T-cell (primary cell): ENCODE measurements at places on chromosomes 16 and 17.

DNA sequence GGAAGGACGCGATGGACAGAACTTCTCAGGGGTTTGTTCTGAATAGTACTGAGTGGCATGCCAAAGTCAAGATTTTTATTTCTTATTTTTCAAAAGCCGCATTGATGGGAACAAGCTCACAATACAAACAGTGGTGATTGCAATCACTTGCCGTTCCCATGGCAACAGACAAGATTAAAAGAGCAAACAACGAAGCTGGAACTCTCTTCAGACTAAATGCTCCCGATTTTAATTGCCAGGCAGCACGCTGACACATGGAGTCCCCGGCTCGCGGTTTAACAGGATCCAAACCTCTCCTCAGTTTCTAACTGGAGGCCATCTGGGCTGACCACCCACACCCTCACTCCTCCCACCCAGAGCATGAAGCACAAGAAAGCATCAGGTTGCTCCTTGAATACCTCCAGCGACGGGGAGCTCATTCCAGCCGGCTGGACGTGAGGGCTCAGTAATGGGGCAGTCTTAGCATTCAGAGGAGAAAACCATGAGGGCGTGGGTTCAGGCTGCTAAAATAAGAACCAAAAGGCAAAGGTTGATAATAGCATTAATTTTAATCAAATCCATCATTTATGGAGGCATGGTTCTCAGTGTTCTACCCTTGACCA, 41.5 kb downstream of the AIPL1 start:
- H3K4me1 ChIP-seq = no peaks in the 10 kb centered on the region
- no peak overlapping the region for H3K4me3 ChIP-seq
- H3K27me3 ChIP-seq = no peaks in the 10 kb centered on the region
- no peak overlapping the region for H3K27ac ChIP-seq

- peaks cover 30% of the 10 kb centered on the region for H3K4me1 ChIP-seq
- DNase-seq = no peak
- H3K36me3 ChIP-seq = no peaks in the 10 kb centered on the region
- no peak overlapping the region for H3K4me3 ChIP-seq
- no peak overlapping the region for H3K27ac ChIP-seq
Observed at GRCh38 chr17:75512926-75513640, 2.3 kb downstream of the CASKIN2 start.

- H3K4me3 ChIP-seq = no peak overlapping the region
- H3K36me3 ChIP-seq = no peaks in the 10 kb centered on the region
- no peak for DNase-seq
Observed at GRCh38 chr16:56183266-56183665, 8.0 kb upstream of the GNAO1 start.

- no peaks in the 10 kb centered on the region for H3K27me3 ChIP-seq
- DNase-seq = no peak
- H3K4me1 ChIP-seq = peaks cover 67% of the 10 kb centered on the region
- peak overlapping the region; percentile 100 for H3K4me3 ChIP-seq
Observed at GRCh38 chr17:58334256-58334655, 5.7 kb upstream of the TSPOAP1 start.

GRCh38 chr16:24499193-24499814, 40.1 kb upstream of the RBBP6 start:
- H3K27me3 ChIP-seq = no peaks in the 10 kb centered on the region
- DNase-seq = no peak
- no peak overlapping the region for H3K27ac ChIP-seq
- H3K36me3 ChIP-seq = no peaks in the 10 kb centered on the region

DNA sequence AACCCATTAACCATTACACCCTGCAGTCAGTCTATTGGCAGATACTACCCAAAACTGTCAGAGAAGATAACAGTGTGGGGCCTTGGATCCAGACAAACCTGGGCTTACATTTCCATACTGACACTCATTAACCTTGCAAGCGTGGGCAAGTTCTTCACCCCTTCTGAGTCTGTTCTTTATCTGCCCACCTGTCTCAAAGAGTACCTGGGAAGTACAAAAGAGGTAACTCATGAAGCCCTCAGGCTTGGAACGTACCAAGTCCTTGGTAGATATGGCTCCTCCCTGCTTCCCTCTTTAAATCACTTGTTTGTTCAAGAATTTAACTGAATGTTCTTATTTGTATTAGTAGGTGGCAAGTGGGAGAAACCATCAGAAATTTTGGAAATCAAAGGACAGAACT, 2.5 kb upstream of the IGSF6 start:
- DNase-seq = no peak

DNA sequence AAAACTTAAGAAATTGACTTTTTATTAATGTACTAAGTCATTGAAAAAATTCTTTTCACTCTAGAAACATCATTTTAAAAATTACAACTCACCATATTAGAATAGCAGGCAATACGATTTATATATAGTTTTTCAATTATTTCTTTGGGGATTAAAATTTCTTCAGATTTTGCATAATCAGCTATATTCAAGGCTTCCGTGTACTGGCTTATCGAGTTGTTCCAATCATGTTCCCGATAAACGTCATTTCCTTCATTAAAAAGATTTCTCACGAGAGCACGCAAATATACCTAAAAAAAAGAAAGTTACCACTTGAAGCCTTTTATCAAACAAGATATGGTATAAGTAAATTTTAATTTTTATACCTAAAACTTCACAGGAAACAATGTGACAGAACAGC, 18.0 kb downstream of the ZC3H7A start:
- H3K27ac ChIP-seq = no peak overlapping the region
- no peak for DNase-seq
- peaks cover 15% of the 10 kb centered on the region for H3K4me1 ChIP-seq
- no peaks in the 10 kb centered on the region for H3K36me3 ChIP-seq
- no peak overlapping the region for H3K4me3 ChIP-seq
- no peaks in the 10 kb centered on the region for H3K27me3 ChIP-seq

- peaks cover 45% of the 10 kb centered on the region for H3K36me3 ChIP-seq
- H3K4me3 ChIP-seq = no peak overlapping the region
- no peaks in the 10 kb centered on the region for H3K4me1 ChIP-seq
- H3K27me3 ChIP-seq = no peaks in the 10 kb centered on the region
- no peak for DNase-seq
Observed at GRCh38 chr17:58310511-58311428, 17.8 kb downstream of the TSPOAP1 start.

GRCh38 chr17:79005063-79005861, 4.3 kb downstream of the CANT1 start:
- peak overlapping the region; percentile 23 for H3K4me3 ChIP-seq
- peak overlapping the region; percentile 9 for H3K27ac ChIP-seq
- H3K27me3 ChIP-seq = no peaks in the 10 kb centered on the region
- DNase-seq = peak; percentile 19

GRCh38 chr17:66413559-66414520, 111.4 kb downstream of the PRKCA start:
- no peaks in the 10 kb centered on the region for H3K27me3 ChIP-seq
- H3K4me3 ChIP-seq = no peak overlapping the region
- DNase-seq = no peak
- no peak overlapping the region for H3K27ac ChIP-seq

GRCh38 chr16:88527186-88527936, 42.8 kb upstream of the ZC3H18 start:
- H3K27me3 ChIP-seq = no peaks in the 10 kb centered on the region
- no peak overlapping the region for H3K27ac ChIP-seq
- H3K4me1 ChIP-seq = no peaks in the 10 kb centered on the region
- peaks cover 2% of the 10 kb centered on the region for H3K36me3 ChIP-seq
- DNase-seq = peak; percentile 44

GRCh38 chr17:1045456-1045855, 48.5 kb downstream of the TIMM22 start:
- H3K27ac ChIP-seq = no peak overlapping the region
- H3K4me3 ChIP-seq = no peak overlapping the region
- DNase-seq = no peak
- no peaks in the 10 kb centered on the region for H3K27me3 ChIP-seq

DNA sequence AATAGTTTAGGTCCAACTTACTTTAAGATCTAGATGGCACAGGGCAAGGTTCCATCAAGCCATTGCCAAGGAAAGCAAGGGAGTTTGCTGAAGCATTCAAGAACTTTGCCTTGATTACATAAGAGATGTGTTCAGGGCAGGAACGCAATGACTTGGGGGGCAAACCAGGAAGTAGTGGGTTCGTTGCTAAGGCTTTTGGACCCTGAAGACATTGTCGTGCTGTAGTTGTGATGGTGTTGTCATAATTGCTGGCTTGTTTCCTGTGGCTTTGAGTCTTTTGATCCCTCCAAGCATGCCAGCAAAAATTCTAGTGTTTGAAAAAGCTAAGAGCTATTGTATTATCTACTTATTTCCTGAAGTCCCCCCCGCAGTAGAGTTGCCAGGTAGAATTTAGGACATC, 70.7 kb upstream of the HNF1B start:
- H3K36me3 ChIP-seq = no peaks in the 10 kb centered on the region
- H3K27ac ChIP-seq = no peak overlapping the region
- H3K4me1 ChIP-seq = no peaks in the 10 kb centered on the region
- DNase-seq = no peak
- no peak overlapping the region for H3K4me3 ChIP-seq

DNA sequence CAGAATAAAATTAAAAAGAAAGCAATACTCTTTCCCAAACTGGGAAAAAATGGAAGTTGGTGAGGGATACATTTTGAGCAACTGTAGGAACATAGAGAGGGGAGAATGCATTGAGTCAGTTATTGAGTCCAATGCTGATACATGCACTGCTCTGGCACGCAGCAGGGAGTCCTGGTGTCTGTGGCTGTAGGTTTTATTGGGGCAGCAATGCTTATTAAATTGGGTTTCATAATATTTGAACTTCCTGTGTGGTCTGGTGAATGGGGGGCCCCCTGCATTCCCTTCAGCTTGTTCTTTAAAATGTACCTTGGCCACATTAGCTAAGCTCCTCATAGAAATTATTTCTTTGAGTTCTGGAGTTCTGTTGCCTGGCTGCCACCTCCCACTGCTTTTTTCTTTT, 125.2 kb upstream of the ELAC2 start:
- no peak overlapping the region for H3K4me3 ChIP-seq
- H3K27me3 ChIP-seq = no peaks in the 10 kb centered on the region
- H3K36me3 ChIP-seq = no peaks in the 10 kb centered on the region
- H3K27ac ChIP-seq = no peak overlapping the region
- H3K4me1 ChIP-seq = no peaks in the 10 kb centered on the region

GRCh38 chr17:38728290-38728831, 1.8 kb upstream of the CISD3 start:
- H3K4me3 ChIP-seq = peak overlapping the region; percentile 35
- H3K27me3 ChIP-seq = no peaks in the 10 kb centered on the region
- peak; percentile 53 for DNase-seq
- peaks cover 6% of the 10 kb centered on the region for H3K36me3 ChIP-seq
- H3K4me1 ChIP-seq = peaks cover 88% of the 10 kb centered on the region
- H3K27ac ChIP-seq = peak overlapping the region; percentile 93

GRCh38 chr17:51230306-51230705, 29.5 kb downstream of the MBTD1 start:
- no peak overlapping the region for H3K4me3 ChIP-seq
- H3K36me3 ChIP-seq = peaks cover 2% of the 10 kb centered on the region
- H3K27ac ChIP-seq = no peak overlapping the region
- no peak for DNase-seq

DNA sequence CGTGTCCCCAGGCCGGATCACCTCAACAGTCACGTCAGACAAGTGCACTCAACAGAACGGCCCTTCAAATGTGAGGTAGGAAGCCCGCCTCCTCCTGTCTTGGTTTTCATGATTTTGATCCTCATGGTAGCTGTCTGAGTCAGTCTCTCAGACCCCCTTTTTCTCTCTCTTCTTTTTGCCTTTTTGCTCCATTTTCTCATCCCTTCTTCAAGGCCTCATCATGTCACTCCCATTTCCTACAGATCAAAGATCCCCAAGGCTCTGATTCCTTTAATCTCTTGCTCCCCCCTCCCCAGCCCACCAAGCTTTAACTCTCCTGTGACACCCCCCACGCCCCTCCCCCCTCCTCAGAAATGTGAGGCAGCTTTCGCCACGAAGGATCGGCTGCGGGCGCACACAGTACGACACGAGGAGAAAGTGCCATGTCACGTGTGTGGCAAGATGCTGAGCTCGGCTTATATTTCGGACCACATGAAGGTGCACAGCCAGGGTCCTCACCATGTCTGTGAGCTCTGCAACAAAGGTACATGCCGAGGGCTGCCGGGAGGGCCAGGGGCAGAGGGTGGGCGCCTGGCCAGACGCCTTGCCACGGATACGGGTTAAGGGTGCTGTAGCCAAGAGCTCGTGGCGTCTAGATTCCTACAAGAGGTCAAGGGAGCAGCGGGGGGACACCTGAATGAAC, 2.0 kb downstream of the MAZ start:
- H3K27me3 ChIP-seq = peaks cover 16% of the 10 kb centered on the region
- DNase-seq = no peak
- peaks cover 40% of the 10 kb centered on the region for H3K4me1 ChIP-seq
- H3K4me3 ChIP-seq = peak overlapping the region; percentile 56
- H3K36me3 ChIP-seq = no peaks in the 10 kb centered on the region

- no peak overlapping the region for H3K27ac ChIP-seq
- H3K27me3 ChIP-seq = no peaks in the 10 kb centered on the region
- no peaks in the 10 kb centered on the region for H3K4me1 ChIP-seq
- H3K4me3 ChIP-seq = no peak overlapping the region
- no peaks in the 10 kb centered on the region for H3K36me3 ChIP-seq
- no peak for DNase-seq
Observed at GRCh38 chr17:36004594-36005108, 3.3 kb upstream of the CCL15 start.

GRCh38 chr17:1565877-1566276, 3.3 kb upstream of the PITPNA start:
- no peaks in the 10 kb centered on the region for H3K27me3 ChIP-seq
- no peak overlapping the region for H3K4me3 ChIP-seq
- no peak for DNase-seq
- no peaks in the 10 kb centered on the region for H3K36me3 ChIP-seq
- peaks cover 40% of the 10 kb centered on the region for H3K4me1 ChIP-seq

GRCh38 chr16:69762814-69763598, 874 bp downstream of the WWP2 start:
- no peaks in the 10 kb centered on the region for H3K27me3 ChIP-seq
- peak overlapping the region; percentile 94 for H3K4me3 ChIP-seq
- no peaks in the 10 kb centered on the region for H3K36me3 ChIP-seq
- DNase-seq = no peak

- H3K4me1 ChIP-seq = peaks cover 17% of the 10 kb centered on the region
- no peak overlapping the region for H3K27ac ChIP-seq
- H3K4me3 ChIP-seq = no peak overlapping the region
- H3K27me3 ChIP-seq = no peaks in the 10 kb centered on the region
- H3K36me3 ChIP-seq = no peaks in the 10 kb centered on the region
- no peak for DNase-seq
Observed at GRCh38 chr17:31389657-31390381, 1.7 kb upstream of the RAB11FIP4 start.

DNA sequence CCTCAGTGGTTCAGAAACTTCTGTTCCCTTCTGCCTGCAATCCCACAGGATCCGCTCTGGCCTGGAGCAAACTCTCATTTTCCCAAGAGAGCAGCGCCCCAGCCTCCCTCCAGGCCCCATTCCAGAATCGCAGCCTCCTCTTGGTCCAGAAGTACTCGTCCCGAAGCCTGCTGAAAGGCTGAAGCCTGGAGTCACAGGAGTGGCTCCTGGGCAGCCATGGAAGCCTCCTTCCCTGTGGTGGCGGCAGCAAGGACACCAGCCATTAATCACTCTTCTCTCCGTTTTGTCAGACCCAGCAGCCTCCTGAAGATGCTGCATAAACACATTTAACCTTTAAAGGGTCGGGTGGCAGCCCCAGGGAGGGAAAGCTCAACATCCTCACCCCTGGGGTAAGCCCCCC, 66.9 kb upstream of the TNRC6C start:
- H3K4me1 ChIP-seq = peaks cover 47% of the 10 kb centered on the region
- no peak for DNase-seq
- no peaks in the 10 kb centered on the region for H3K27me3 ChIP-seq
- H3K36me3 ChIP-seq = no peaks in the 10 kb centered on the region
